ENCODE measurements at places on chromosomes 13 and 19. TPM values are rescaled to one million over a fixed set of nuclear protein-coding genes. Genes with fewer than 3 reads are reported as not detected.

Gene ITGBL1
- total RNA-seq, result 0.94 TPM

Gene ZNF99
- not detected for total RNA-seq

Gene TEX29
- not detected for total RNA-seq

Gene APC2
- not detected for total RNA-seq

Gene ZNF726
- 5.9 TPM for total RNA-seq

Gene C2CD4C
- 0.12 TPM for total RNA-seq

Gene ZNF345
- total RNA-seq, result 0.46 TPM

Gene PCID2
- total RNA-seq, result 56.2 TPM

Gene IL27RA
- total RNA-seq, result 10.1 TPM

Gene LGI4
- total RNA-seq, result not detected

Gene LILRA6
- total RNA-seq, result not detected

Gene ZNF682
- total RNA-seq, result 2.8 TPM

Gene STRN4
- total RNA-seq, result 62.1 TPM

Gene ZNF91
- 12.6 TPM for total RNA-seq

Gene TGFB1
- total RNA-seq, result 8.5 TPM

Gene LIM2
- not detected for total RNA-seq

Gene REEP6
- 3.8 TPM for total RNA-seq

Gene TTC9B
- total RNA-seq, result not detected

Gene ZNF563
- total RNA-seq, result 9.7 TPM

Gene ZNF90
- 3.6 TPM for total RNA-seq

Gene LGALS14
- not detected for total RNA-seq

Gene PRR19
- total RNA-seq, result 0.23 TPM

Gene ZNF177
- total RNA-seq, result 1.2 TPM

Gene PRPF31
- total RNA-seq, result 64.3 TPM

Gene ZNF665
- 10.8 TPM for total RNA-seq

Gene PLK5
- not detected for total RNA-seq

Gene TJP3
- total RNA-seq, result 3.8 TPM

Gene FAM216B
- not detected for total RNA-seq

Gene FPR3
- total RNA-seq, result not detected

Gene TPP2
- 61.1 TPM for total RNA-seq

Gene INSL3
- total RNA-seq, result not detected

Gene CGB8
- total RNA-seq, result 1.2 TPM

Gene FAM83E
- 0.14 TPM for total RNA-seq

Gene S1PR4
- total RNA-seq, result not detected

Gene BICRA
- total RNA-seq, result 2.1 TPM

Gene SOX1
- total RNA-seq, result not detected

Gene ZNF302
- total RNA-seq, result 10.5 TPM

Gene RNF225
- total RNA-seq, result not detected

Data from epithelial cell of proximal tubule (primary cell).